ENCODE measurements at places on chromosomes 12 and 14.

- H3K36me3 ChIP-seq, result no peaks in the 10 kb centered on the region
- H3K4me1 ChIP-seq, result no peaks in the 10 kb centered on the region
- H3K27ac ChIP-seq, result no peak overlapping the region
- H3K4me3 ChIP-seq, result no peak overlapping the region
- DNase-seq, result no peak
These were observed 764.5 kb downstream of the TMTC2 start for GRCh38 chr12:83451189-83451588.

DNA sequence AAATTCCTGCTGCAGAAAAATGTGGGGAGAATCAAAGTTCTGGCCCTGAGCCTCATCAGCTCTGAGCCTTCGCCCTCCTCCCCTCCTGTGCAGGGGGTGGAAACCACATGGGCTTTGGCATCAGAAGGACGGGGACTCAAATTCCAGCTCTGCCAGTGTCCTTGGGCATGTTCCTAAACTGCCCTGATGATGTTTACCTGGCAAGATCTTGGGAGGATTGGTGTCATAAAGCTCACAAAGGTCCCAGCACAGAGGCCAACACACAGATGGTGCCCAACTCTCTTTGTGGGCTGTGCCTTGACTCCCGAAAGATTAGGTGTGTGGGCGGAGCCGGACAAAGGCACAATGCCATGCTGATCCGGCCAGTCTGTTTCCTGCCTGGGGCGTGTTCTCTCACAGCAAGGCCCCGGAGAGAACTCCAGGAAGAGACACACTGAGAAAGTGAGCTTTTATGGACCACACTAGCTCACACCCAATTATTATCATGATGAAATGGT, 20.5 kb upstream of the CLMN start:
- DNase-seq, result no peak
- H3K36me3 ChIP-seq, result no peaks in the 10 kb centered on the region
- peaks cover 9% of the 10 kb centered on the region for H3K27me3 ChIP-seq
- no peaks in the 10 kb centered on the region for H3K4me1 ChIP-seq
- H3K4me3 ChIP-seq, result no peak overlapping the region

DNA sequence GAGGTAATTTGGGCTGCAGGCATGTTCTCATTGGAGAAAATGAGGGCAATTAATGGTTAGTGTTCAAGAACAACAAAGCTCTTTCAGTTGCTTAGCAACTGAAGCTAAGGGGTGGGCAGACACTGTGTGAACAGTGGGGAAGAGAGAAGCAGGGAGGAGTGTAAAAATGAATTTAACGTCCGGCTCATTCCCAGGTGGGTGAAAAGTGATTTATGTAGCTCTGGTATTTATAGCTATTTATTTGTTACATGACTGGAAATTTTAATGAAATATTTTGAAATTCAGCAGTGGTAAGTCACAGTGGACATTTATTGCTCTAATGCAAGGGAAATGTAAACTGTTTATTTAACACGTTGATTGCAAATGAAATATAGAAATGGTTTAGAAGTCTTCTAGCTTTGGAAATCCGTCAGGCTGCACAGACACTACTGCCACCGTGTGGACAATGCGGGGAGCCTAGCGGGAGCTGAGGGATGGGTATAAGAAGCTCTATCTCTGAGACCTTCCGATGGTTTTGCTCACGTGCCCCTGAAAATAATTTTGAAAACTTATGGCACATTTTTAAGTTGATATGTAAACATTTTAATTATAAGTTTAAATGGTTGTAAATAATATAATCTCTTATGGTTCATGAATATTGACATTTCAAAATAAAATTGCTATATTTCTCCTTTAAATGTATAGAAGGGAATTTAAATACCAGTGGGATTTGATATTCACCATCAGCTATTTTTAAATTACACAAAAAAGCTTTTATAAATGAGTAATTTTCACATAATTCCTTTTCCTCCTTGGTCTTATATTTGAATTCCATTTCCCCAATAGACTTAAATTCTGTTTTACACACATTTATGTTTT, 54.4 kb downstream of the E2F7 start:
- H3K27ac ChIP-seq, result no peak overlapping the region
- H3K4me1 ChIP-seq, result no peaks in the 10 kb centered on the region
- no peak overlapping the region for H3K4me3 ChIP-seq
- H3K36me3 ChIP-seq, result no peaks in the 10 kb centered on the region

- no peaks in the 10 kb centered on the region for H3K36me3 ChIP-seq
- H3K27me3 ChIP-seq, result peaks cover 2% of the 10 kb centered on the region
- no peaks in the 10 kb centered on the region for H3K4me1 ChIP-seq
- H3K4me3 ChIP-seq, result no peak overlapping the region
- no peak overlapping the region for H3K27ac ChIP-seq
These were observed 44.2 kb upstream of the TSPAN9 start for GRCh38 chr12:3032770-3033538.

DNA sequence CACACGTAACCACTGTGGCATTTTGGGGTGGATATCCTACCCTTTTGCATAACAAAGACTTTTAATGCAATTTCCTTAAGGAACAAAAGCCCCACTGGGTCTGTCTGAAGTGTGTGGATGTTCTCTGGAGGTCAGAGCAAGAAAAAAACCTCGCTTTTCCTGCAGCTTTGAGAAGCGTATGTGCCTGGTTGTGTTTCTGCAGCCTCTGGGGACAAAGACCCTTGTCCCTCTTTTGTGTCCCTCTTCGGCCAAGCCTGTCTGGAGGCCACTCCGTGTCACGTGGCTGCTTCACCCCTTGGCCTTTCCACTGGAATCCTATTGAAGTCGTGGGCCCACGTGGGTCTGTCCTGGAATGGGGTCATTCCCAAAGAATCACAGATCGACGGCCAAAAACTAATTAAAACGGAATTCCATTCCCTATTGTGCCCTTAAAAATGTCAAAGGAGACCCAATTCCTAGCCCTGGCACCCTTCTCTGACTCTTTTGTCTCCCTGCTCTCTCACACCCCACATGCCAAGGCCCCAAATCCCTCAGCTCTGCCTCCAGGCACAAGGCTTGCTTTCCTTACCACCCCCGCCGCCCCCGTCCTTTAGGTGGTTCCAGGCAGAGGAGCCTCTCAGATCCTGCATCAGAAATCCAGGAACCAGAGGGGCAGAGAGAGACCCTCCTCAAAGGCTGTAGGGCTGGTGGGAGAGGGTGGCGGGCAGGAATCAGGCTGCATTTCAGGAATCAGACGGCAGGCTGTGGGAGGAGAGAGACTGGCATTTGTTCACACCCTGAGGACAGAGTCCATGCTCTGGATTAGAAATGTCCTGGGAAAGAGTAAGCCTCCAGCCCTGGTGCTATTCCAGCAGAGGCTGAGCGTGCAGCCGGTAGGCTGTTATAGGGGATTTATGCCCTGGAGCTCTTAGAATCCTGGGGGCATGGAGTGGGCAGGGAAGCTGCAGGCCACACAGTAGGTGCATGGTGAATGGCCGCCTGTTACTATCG, 12.6 kb upstream of the CYP46A1 start:
- DNase-seq, result no peak
- H3K27ac ChIP-seq, result no peak overlapping the region
- no peaks in the 10 kb centered on the region for H3K27me3 ChIP-seq
- H3K4me1 ChIP-seq, result peaks cover 26% of the 10 kb centered on the region
- no peaks in the 10 kb centered on the region for H3K36me3 ChIP-seq

DNA sequence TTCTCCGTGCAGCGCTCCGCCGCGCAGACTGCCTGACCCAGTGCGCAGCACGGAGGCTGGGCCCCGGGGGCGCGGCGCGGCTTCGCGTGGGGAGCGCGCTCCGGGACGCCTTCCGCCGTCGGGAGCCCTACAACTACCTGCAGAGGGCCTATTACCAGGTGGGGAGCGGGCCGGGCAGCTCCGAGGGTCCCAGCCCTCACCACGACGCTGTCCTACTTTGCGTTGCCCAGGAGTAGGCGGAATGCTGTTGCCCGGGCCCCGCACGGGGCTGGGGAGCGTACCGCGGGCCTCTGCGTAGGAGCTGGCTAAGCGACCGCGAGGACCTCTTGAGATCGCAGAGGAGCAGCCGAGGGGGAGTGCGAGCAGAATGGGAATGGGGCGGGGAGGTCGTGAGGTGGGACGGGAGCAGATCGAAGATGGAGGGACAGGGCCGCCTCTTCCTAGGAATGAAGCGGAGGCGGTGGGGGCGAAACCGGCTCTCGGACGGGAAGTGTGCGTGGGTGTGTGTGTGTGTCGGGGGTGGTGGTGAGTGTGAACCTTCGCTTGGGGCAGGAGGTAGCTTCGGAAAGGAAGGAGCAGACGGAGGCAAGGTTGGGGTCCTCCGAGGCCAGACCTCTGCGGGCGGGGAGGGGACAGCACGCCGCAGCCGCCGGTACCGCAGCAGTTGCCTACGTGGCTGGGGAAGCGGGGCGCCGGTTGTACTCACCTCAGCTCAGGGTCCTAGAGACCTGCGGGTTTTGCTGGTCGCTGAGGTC, 751 bp downstream of the P3H3 start:
- H3K27ac ChIP-seq, result no peak overlapping the region
- no peaks in the 10 kb centered on the region for H3K36me3 ChIP-seq
- DNase-seq, result peak; percentile 51
- H3K4me1 ChIP-seq, result peaks cover 35% of the 10 kb centered on the region
- H3K27me3 ChIP-seq, result peaks cover 19% of the 10 kb centered on the region

- DNase-seq, result no peak
- H3K4me1 ChIP-seq, result no peaks in the 10 kb centered on the region
- no peak overlapping the region for H3K27ac ChIP-seq
- no peak overlapping the region for H3K4me3 ChIP-seq
These were observed 259.2 kb upstream of the NOVA1 start for GRCh38 chr14:26856876-26857518.

DNA sequence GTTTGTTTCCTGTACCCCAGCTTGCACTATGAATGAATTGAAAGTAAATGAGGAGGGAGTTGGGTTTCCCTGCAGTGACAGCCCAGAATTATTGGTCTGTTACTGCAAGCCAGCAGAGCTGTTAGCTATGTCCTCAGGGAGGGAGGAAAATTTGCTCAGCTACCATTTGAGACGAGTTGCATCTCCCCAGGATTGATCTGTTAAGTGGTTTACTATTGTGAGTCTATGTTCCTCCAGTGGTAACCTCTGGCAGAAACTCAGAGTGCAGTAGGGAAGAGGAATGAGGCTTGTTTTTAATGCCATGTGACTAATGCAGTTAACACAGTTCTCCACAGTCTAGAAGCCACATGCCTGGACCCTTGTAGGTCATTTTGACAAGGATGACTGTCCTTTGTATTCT, 173.9 kb downstream of the SLC15A4 start:
- no peak for DNase-seq
- no peaks in the 10 kb centered on the region for H3K36me3 ChIP-seq
- no peak overlapping the region for H3K27ac ChIP-seq
- H3K4me1 ChIP-seq, result no peaks in the 10 kb centered on the region

DNA sequence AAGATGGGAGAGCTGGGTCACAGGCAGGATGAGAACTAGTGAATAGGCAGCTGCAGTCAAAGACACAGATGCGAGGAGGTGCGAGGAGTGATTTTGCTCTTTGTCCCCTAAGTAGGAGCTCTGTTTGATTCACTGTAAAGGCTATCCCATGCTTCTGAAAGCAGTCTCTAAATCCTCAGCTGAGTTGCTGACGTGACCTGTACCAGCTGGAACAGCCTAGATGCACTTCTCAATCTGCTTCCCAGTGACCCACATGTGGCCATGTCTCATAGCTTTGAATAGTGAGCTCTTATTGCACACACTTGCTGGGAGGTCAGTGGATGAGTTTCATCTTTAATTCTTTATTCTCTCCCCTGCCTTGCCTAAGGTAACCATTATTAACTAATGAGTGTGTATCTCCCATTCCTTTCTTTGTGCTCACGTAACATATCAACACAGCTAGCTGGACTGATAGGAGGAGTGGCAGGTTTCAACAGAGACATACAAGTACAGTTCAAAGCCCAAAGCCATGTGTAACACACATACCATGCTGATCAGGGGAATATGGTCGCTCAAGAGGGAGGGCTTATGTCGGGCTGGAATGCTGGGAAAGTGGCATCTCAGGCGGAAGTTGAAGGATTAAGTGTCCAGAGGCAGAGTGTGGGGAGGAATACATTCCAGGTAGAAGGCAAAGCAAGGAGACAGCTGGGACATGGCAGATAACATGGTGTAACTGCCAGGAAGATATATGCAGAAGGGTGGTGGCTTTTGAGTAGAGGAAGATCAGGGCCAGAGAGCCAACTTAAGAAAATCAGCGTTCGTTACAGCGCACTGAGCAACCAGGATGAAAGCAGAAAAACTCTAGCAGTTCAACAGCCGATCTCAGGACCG, 15.4 kb upstream of the YY1 start:
- no peak for DNase-seq
- H3K27me3 ChIP-seq, result no peaks in the 10 kb centered on the region
- H3K36me3 ChIP-seq, result peaks cover 2% of the 10 kb centered on the region
